Kidney glomerular epithelial cell (primary cell): ENCODE measurements at places on chromosomes 7 and 10.

DNA sequence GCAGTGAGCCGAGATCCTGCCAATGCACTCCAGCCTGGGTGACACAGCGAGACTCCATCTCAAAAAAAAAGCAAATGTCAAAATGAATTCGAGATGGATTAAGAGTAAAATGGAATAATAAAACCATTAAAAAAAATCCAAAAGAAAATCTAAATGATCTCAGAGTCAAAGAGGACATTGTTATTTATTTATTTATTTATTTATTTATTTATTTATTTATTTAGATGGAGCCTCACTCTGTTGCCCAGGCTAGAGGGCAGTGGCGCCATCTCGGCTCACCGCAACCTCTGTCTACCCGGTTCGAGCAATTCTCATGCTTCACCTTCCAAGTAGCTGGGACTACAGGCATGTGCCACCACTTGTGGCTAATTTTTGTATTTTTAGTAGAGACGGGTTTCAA, 349.2 kb downstream of the ANKRD30A start:
- no peak for DNase-seq

DNA sequence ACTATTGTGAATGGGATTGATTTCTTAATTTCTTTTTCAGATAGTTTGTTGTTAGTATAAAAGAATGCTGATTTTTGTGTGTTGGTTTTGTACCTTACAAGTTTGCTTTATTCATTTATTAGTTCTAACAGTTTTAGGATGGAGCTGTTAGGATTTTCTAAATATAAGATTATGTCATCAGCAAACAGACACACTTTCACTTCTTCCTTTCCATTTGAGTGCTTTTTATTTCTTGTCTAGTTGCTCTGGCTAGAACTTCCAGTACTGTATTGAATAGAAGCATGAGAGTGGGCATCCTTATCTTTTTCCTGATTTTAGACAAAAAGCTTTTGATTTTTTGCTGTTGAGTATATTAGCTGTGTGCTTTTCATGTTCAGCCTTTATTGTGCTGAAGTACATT, 81.5 kb downstream of the DNAH11 start:
- no peak for DNase-seq

- no peak for DNase-seq
These were observed 117.1 kb downstream of the PPP1R3A start for GRCh38 chr7:113801751-113802150.

DNA sequence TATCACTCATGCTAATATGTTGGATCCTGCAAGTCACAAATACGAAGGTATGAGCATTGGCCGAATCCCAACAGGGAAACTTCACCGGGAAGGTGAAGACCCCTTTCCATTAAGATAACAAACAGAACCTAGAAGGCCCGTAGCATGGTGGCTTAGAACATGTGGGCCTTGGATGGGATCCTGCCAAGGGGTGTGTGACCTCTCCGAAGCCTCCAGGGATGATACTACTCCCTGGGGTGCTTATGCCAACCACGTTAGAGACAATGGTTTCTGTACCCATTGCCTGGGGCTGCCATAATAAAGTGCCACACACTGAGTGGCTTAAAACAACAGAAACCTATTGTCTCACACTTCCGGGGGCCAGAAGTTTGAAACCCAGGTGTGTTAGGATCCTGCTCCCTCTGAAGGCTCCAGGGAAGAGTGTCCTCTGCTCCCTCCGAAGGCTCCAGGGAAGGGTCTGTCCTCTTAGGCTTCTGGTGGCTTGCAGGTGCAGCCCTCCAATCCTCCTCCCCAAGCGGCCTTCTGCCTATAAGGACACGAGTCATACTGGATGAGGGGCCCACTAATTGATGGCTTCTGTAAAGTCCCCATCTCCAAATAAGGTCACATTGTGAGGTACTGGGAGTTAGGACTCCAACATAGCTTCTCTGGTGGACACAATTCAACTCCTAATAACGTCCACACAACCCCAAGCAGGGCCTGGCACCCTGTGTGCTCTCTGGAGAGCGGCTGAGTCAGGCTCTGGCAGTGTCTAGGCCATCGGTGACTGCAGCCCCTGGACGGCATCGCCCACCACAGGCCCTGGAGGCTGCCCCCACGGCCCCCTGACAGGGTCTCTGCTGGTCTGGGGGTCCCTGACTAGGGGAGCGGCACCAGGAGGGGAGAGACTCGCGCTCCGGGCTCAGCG, 992 bp upstream of the MGMT start:
- DNase-seq = no peak

- DNase-seq = no peak
These were observed 125.4 kb downstream of the PFKFB3 start for GRCh38 chr10:6327961-6328698.

DNA sequence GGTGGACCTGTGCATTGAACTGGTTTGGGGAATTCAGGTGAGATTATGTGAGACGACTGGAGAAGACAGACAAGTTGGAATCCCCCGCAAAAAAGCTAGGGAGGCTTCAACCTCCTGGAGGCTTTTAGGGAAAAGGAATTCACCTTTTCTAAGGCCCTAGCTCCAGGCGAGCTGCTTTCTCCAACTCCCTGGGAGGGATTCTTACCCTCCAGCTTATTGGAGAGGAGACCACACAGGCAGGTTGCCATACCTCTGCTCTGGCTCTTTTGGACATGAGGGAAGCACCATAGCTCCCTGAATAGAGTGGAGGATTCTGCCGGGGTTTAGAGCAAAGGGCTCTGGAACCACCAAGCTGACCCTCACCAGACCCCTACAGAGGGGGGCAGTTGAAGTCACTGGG, 213.8 kb downstream of the MLLT10 start:
- no peak for DNase-seq
